ENCODE measurements at places on chromosomes 16 and 17.

DNA sequence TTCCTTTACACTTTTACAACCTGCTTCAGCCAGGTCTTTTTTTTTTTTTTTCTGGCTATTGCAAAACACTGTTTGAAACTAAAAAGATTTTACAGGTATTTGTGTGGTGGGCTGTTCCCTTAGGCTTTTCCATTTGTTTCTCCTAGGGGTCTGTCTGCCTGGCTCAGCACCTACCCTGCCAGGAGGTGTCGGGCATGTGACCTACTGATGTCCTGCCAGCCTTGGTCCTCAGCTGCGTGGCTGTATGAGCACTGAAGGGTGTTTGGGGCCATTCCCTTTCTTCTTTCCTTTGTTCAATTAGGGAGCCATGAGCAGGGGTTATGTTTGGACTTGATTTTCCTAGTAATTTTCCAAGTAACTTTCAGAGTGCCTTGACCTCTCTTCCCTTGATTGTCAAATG lies 269.2 kb upstream of the SALL1 start:
- DNase-seq, result no peak

GRCh38 chr16:14186007-14186794 lies 115.1 kb downstream of the MRTFB start:
- peak; percentile 36 for DNase-seq

- peak; percentile 57 for DNase-seq
These were observed 744 bp upstream of the NF1 start for GRCh38 chr17:31093866-31094599.

DNA sequence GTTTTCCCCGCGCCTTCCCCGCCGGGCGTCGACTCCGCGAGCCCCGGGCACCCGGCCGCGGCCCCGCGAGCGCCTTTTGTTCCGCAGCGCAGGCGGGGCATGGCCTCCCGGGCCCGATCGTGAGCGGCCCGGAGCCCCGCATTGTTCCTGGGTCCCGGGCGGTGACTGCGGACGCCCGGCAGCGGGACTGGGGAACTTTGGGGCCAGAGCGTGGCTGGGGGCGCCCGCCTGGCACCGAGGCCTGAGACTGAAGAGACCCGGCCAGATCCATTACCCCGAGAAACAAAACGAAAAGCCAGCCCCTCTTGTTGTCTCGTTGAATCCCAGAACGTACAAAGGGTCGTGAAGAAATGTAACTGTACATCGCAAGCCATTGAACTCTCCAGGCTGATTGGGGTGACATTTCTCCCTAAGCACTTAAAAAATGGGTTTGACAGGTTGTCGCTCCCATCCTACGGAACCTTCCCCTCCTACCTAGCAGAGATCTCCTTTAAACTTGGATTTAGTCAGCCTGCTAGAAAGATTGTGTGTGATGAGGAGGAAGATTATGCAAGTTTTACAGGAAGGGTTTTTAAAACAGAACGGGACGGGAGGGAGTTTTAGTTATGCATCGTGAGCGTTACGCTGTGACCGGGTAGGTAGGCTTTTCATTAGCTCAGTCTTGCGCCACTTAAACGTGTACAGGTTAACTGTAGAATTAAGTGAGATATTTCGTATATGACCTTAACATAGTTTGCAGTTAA lies 825 bp downstream of the METTL9 start:
- no peak for DNase-seq

DNA sequence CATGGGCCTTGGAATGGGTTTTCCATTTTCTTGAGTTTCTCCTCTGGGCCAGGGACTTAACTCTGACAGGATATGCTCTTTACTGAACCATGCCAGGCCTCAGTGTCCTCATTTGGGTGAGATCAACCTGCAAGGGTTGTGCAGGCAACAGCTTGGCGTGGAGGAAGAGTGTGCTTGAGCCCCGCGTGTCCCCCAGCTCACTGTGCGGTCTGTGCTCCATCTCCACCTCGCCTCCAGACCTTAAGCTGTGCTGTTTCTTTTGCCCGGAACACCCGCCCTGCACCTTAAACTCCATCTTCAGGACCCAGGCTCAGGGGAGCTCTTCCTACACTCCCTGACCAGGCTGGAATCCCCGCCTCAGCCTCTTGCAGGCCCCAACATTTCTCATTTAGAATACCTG lies 9.7 kb downstream of the RUSF1 start:
- DNase-seq, result no peak

- DNase-seq, result no peak
These were observed 12.1 kb downstream of the ACLY start for GRCh38 chr17:41906465-41907184.

GRCh38 chr16:57377080-57377841 lies 5.0 kb downstream of the CX3CL1 start:
- no peak for DNase-seq

DNA sequence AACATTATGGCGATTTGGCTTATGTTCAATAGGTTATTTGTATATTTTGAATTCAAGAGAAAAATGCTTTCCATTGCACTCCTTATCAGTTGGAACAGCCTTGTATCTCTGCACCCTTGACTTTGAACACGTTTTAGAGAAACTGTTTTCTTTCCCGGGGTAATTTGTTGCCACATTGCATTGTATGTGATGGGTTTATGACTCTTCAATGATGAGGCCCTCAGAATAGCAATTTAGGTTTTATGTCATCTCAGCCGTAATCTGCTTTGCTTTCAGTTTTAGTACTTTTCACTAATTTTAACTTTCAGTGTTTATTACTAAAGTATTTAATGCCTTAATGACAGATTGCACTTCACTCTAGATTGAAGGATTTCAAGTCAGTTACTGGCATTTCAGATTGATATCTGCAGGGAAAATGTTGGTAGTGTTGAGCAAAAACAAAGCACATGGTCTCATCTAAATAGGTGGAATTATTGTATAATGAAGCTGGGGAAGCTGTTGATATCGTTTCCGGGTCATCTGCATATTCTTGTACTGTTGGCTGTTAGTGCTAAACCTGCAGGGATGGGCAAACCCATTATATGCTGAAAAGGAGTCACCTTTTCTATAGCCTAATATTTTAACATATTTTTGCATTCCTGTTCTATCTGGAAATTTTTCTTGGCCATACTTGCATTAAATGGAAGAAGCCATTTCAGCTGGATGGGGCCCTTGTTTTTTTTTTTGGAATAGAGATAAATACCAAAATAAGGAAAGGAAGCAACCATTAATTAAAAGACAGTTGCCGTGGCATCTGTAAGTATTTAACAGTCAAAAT lies 2.0 kb downstream of the LUC7L3 start:
- no peak for DNase-seq

DNA sequence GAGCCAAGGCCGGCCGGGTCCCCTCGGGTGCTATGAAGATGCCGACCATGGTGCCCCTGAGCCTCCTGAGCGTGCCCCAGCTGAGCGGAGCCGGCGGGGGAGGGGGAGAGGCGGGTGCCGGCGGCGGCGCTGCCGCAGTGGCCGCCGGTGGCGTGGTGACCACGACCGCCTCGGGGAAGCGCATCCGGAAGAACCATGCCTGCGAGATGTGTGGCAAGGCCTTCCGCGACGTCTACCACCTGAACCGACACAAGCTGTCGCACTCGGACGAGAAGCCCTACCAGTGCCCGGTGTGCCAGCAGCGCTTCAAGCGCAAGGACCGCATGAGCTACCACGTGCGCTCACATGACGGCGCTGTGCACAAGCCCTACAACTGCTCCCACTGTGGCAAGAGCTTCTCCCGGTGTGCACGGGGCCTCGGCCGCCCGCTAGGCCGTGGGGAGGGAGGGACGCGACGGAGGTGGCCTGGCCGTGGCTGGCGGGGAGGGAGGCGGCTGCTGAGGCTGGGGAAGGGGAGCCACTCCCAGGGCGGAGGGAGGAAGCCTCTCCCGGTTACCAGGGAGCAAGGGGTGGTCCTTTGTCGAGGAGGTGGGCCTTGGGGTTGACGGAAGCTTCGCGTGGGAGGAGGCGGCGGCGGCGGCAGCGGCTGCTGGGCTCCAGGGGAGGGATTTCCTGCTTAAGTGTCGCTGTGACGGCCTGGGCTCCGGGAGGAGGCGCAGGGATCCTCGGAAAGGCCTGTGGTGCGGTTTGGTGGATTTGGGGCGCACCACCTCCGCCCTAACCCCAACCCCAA lies 1.3 kb downstream of the MAZ start:
- DNase-seq, result peak; percentile 88

GRCh38 chr16:79871906-79872305 lies 271.4 kb upstream of the MAF start:
- no peak for DNase-seq

GRCh38 chr16:66592241-66592640 lies 12.3 kb upstream of the CMTM3 start:
- DNase-seq, result no peak

DNA sequence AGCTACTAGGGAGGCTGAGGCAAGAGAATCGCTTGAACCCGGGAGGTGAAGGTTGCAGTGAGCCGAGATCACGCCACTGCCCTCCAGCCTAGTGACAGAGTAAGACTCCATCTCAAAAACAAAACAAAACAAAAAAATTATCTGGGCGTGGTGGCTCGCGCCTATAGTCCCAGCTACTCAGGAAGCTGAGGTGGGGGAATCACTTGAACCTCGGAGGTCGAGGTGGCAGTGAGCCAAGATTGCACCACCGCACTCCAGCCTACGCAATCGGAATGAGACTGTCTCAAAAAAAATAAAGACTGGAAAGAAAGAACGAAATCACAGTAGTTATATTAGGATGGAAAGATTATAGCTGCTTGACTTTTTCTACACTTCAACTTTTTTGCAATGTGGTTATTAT lies 18.9 kb downstream of the COG1 start:
- DNase-seq, result no peak

DNA sequence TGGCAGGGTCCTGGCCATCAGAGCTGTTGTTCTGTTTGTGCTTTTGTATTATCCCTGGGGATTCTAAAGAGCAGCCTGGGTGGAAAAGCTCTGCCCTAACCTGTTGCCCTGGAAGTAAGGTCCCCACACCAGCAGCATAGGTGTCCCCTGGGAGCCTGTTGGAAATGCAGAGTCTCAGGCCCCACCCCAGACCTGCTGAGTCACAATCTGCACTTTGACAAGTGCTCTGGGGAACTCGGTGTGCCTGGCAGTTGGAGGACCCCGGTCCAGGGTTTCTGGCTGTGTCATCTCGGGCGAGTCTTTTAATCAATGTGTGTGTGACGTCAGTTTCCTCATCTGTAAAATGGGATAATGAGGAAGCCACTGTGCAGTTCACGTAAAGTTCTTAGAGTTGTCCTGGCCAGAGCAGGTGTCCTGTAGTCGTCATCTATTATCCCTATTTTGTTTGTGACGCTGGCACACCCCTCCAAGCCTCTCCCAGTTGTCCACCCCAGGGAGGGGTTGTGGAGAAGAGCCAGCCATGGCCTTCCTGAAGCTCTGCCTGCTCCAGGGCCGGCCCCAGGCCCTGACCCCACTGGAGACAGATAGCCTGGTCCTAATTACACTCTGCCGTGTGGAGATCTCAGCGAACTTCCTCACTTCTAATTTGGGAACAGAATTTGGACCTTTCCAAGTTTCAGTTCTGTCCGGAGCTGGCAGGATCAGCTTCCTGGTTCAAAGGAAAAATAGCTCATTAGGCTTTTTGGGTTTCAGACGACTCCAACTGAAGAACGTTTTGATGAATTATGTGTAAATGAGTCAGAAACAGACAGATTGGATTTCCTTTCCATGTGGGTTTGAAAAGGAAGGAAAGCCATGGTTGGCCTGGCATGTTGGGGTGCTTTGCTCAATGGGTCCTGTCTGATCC lies 295.7 kb upstream of the FOXF1 start:
- peak; percentile 4 for DNase-seq

DNA sequence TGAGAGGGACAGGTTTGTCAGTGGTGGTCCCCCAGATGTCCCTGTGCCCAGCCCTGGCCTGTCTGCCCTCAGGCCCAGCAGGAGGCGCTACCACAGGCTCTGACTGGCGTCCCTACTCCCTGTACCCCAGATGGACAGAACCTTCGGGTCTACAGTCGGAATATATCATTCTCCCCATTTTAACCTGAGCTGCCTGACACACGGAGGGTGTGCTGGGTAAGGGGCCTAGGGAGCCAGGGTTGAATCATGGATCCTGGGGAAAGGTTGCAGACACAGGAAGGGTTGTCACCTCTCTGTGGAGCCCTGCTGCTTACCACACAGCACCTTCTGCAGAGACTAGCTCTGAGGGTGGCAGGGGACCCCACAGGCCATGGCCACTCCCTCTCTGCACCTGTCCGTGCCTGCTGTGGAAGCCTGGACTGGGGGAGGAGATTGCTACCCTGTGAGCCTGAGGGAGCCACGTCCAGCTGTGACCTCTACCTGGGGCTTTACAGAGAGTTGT lies 162.2 kb upstream of the ZNF267 start:
- DNase-seq, result no peak

- DNase-seq, result no peak
These were observed 130.4 kb downstream of the MRM1 start for GRCh38 chr17:36731811-36732210.

GRCh38 chr16:79045191-79045590 lies 555.3 kb downstream of the MAF start:
- no peak for DNase-seq

DNA sequence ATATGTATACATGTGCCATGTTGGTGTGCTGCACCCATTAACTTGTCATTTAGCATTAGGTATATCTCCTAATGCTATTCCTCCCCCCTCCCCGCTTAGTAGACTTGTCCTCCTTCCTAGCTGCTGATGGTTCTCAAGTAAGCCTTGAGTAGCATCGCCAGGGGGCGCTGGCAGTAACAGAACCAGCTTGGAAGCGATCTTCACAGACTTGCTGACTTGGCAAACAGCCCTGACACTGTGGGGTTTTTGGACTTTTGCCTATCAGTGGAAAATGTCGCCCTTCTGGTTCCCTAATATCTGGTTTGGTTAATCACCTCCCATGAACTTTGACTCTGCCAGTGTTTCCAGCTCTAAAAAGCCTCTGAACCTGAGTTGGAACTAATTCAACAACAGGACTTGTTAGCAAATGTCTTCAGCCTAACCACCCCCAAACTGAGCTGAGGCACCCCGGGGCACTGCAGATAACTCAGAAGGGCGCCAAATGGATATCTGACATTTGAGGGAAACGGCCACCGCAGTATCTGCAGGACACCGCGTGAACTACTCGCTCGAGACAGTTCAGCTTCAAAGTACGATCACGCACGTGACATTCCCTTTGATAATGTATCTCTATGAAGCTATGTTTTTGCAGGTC lies 15.4 kb upstream of the SPATA32 start:
- DNase-seq, result peak; percentile 89

- no peak for DNase-seq
These were observed 123.8 kb upstream of the RPL38 start for GRCh38 chr17:74079537-74080300.

- DNase-seq, result no peak
These were observed 106.4 kb downstream of the CA4 start for GRCh38 chr17:60256174-60256573.

DNA sequence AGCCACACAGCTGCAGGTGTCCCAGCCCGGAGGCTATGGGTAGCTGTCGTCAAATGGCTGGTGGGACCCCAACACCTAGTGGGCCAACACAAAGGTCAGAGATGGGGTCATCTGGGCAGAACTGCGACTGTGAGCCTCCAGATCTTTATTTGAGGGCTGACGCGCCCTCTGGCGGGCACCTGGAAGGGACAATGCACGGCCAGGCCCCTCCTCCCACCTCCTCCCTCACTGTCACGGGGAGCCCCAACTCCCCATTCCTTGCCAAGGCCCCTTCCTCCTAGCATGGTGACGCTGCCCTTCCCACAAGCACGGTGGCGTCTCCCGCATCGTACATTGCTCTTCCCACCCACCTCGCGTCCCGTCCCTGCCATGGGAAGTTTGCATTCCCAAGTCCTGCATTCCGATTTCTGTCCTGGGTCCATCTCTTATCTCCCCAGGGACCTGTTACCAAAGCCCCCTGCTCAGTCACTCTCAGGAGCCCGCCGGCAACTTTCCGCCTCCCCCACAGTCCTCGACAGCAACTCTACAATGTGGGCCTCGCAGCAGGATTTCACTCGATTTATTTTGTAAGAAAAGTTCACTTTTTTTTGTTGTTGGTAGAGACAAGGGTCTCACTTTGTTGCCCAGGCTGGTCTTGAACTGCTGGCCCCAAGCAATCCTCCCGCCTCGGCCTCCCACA lies 1.0 kb downstream of the TLE7 start:
- no peak for DNase-seq

- no peak for DNase-seq
These were observed 42.5 kb upstream of the KSR1 start for GRCh38 chr17:27413792-27414191.
